ENCODE measurements at places on chromosomes 3 and 15. TPM values are rescaled to one million over a fixed set of nuclear protein-coding genes. Genes with fewer than 3 reads are reported as not detected.

The DLL4 gene
- 0.62 TPM for total RNA-seq

The CX3CR1 gene
- total RNA-seq, result not detected

The IL17RE gene
- 5.3 TPM for total RNA-seq

The VPS13C gene
- total RNA-seq, result 23.4 TPM

The MYD88 gene
- total RNA-seq, result not detected

The SLC2A2 gene
- total RNA-seq, result not detected

The SLC22A14 gene
- total RNA-seq, result not detected

The SMCO1 gene
- not detected for total RNA-seq

The MYO5C gene
- 4.2 TPM for total RNA-seq

The SLC51B gene
- not detected for total RNA-seq

All from G401 (cell line).